ENCODE measurements at places on chromosomes 4 and X.

- no peak for DNase-seq
These were observed 68.8 kb downstream of the IL15 start for GRCh38 chr4:141705048-141705746.

DNA sequence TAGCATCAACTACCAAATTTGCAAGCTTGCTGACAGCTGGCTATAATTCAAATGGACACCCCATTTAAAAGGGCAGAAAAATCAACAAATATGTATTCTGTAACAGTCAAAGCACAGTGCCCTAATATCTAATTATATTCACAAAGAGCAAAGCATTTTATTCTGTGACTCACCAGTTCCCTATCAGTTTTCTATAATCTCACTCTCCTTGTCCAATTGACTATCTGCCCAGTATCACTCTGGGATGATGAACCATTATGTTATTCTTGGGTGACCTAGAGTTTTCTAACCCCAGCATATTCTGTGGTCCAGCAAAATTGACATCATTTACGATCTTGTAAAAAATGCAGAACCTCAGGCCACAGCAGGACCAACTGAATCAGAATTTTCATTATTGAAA is 82.0 kb upstream of the FREM3 start:
- no peak for DNase-seq

GRCh38 chr4:185359767-185360446 is 35.8 kb downstream of the LRP2BP start:
- DNase-seq = peak; percentile 30

- DNase-seq = no peak
These were observed 16.4 kb downstream of the PSAPL1 start for GRCh38 chr4:7418131-7418943.

DNA sequence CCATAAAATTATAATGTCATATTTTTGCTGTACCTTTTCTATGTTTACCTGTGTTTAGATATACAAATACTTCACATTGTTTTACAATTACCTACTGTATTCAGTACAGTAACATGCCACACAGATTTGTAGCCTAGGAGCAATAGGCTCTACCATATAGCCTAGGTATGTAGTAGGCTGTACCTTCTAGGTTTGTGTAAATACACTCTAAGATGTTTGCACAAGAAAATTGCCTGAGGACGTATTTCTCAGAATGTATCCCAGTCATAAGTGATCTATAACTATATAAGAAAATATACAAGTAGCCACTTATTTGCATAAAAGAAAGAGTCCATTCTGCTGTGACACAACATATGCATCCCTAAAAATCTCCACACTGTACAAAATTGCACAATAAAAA is 36.3 kb upstream of the SCML1 start:
- no peak for DNase-seq

DNA sequence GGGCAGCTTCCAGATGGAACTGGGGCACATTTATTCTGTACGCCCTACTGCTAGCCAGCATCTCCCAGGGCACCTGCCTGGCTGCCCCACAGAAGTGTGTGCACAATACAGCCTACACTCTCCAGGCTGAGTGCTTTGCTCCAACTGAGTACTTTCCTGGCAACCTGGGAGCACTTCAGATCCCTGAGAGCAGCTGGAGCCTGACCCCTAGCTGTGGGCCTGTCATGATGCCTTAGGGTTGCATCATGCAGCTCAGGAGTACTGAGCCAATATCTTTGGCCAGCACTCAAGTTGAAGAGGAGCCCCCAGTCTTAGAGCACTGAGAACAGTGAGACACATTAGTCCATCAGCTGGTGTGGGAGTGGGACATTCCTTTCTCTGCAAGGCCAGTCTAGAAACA is 321.9 kb downstream of the CFAP47 start:
- no peak for DNase-seq

GRCh38 chr4:4752576-4753401 is 106.7 kb upstream of the MSX1 start:
- DNase-seq = no peak

- DNase-seq = no peak
These were observed 53.4 kb downstream of the GABRB1 start for GRCh38 chr4:47084795-47085194.

- DNase-seq = peak; percentile 7
These were observed 178.7 kb downstream of the SLIT2 start for GRCh38 chr4:20430259-20430941.

GRCh38 chrX:6708041-6708440 is 173.1 kb upstream of the VCX3A start:
- no peak for DNase-seq

- no peak for DNase-seq
These were observed 2.8 kb upstream of the PARM1 start for GRCh38 chr4:74930162-74930561.

GRCh38 chr4:55277011-55277410 is 69.0 kb upstream of the SRD5A3 start:
- DNase-seq = no peak

- DNase-seq = no peak
These were observed 573.7 kb downstream of the GBA3 start for GRCh38 chr4:23266401-23266800.

DNA sequence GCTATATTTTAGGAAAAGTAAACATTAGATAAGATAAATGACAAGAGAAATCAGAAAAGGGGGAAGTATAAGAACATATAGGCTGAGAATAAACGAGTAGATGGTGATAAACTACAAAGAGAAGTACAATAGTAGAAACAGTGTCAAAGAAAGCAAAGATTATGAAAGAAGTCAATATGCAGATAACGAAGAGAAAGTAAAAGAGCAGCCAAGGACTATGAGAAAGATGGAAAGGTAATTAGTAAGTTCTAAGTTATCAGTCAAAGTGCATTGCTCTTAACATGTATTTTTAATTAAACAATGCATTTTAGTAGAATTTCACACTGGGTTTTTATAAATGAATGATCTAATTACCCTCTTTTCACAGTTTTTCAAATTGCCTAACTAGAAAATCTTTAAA is 1801.3 kb upstream of the PCDH10 start:
- no peak for DNase-seq

- peak; percentile 1 for DNase-seq
These were observed 111.3 kb upstream of the PAQR3 start for GRCh38 chr4:79050541-79050880.

DNA sequence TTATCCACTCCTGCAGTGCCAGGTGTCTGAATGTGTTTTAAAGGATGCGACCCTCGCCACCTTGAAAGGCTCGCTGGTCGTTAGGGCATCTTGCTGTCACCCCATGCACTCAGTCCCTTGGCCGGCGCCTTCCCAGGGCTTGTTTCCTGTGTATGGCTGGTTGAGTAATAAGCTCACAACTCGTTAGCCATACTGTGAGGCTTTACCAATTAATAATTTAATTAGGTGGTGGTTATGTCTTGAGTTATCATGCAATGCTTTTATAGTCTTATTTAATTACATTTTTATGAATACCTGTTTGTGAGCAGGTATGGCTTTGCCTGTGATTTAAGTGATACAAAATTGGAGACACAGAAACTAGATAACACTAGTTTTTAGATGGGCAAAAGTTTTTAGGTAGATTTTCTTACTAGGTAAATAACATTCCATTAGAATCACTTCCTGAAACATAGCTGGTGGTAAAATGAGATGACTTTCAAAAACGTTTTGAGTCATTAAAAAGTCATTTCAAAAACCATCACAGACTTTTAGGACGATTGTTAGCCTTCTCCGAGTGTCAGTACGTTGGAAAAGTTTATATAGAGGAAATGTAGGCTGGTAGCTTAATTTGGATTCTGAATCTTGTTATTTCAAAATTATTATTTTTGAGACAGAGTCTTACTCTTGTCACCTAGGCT is 18.2 kb downstream of the PTTG2 start:
- peak; percentile 39 for DNase-seq

Data from Daoy (cell line).